ENCODE measurements at places on chromosomes 12 and 14.

- DNase-seq, result no peak
- no peaks in the 10 kb centered on the region for H3K27me3 ChIP-seq
- H3K27ac ChIP-seq, result no peak overlapping the region
- no peaks in the 10 kb centered on the region for H3K4me1 ChIP-seq
- no peaks in the 10 kb centered on the region for H3K36me3 ChIP-seq
- H3K4me3 ChIP-seq, result no peak overlapping the region
Observed at GRCh38 chr12:90055071-90055470, 346.4 kb upstream of the ATP2B1 start.

- H3K27ac ChIP-seq, result no peak overlapping the region
- H3K4me3 ChIP-seq, result no peak overlapping the region
- no peaks in the 10 kb centered on the region for H3K36me3 ChIP-seq
Observed at GRCh38 chr14:32809255-32809654, 129.4 kb upstream of the NPAS3 start.

- no peak overlapping the region for H3K27ac ChIP-seq
- peaks cover 17% of the 10 kb centered on the region for H3K4me1 ChIP-seq
- no peak overlapping the region for H3K4me3 ChIP-seq
- no peak for DNase-seq
- peaks cover 22% of the 10 kb centered on the region for H3K36me3 ChIP-seq
Observed at GRCh38 chr14:99435327-99435726, 45.3 kb downstream of the SETD3 start.

DNA sequence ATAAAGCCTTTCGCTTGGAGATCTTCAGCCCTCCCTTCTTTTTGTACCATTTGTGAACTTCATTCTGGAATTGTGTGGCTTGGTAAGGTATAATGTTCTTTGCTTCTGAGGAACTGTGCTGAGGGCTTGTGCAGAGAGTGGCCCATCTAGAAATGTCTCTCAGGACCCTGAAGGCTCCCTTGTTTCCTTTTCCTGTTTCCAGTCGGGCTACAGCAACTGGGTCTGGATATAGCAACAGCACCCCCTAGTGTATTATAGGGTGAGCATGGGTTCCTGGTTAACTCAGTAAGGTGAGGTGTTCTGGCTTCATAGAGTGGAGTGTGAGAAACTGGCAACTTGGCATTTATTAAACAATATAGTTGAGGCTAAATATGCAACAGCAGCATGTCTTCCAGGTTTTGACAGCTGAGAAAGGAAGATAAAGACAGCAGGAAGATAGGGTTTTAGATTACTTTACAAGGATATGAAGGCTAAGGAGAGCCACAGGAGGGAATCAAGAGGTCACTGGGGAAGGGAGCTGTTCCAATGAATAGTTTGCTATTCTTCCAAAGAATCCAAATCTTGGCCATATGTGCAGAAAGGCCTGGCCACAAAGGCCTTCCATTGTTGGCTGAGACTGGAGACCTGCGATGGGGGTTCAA, 49.1 kb upstream of the RNU6-8 start:
- peak overlapping the region; percentile 10 for H3K4me3 ChIP-seq
- no peak overlapping the region for H3K27ac ChIP-seq
- H3K27me3 ChIP-seq, result no peaks in the 10 kb centered on the region
- peak; percentile 67 for DNase-seq
- H3K4me1 ChIP-seq, result no peaks in the 10 kb centered on the region

DNA sequence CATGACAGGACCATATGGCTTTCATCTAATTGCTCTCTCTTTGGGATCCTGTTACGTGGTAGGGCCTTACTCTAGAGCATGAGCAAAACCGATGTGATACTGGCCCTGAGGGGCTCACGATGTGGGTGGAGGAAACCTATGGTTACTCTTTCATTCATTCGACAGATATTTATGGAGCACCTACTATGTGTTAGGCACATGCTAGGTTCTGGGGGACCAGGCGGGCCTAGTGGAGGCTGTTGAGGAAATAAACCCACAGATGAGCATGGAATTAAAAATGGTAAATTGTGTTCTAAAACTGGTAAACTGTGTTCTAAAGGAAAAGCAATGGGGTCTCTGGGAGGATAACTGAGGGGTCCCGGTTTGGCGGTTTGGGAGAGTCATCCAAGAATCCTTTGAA, 14.8 kb downstream of the SH2B3 start:
- peaks cover 25% of the 10 kb centered on the region for H3K36me3 ChIP-seq
- no peak overlapping the region for H3K4me3 ChIP-seq
- no peak for DNase-seq

Data from CD4-positive, CD25-positive, alpha-beta regulatory T cell (primary cell).